ENCODE measurements at places on chromosomes 4 and X. TPM values are rescaled to one million over a fixed set of nuclear protein-coding genes. Genes with fewer than 3 reads are reported as not detected.
A peak's percentile ranks its signal among the peaks of the same experiment; 100 is the strongest.

The FGD1 gene
- total RNA-seq = 6.4 TPM

DNA sequence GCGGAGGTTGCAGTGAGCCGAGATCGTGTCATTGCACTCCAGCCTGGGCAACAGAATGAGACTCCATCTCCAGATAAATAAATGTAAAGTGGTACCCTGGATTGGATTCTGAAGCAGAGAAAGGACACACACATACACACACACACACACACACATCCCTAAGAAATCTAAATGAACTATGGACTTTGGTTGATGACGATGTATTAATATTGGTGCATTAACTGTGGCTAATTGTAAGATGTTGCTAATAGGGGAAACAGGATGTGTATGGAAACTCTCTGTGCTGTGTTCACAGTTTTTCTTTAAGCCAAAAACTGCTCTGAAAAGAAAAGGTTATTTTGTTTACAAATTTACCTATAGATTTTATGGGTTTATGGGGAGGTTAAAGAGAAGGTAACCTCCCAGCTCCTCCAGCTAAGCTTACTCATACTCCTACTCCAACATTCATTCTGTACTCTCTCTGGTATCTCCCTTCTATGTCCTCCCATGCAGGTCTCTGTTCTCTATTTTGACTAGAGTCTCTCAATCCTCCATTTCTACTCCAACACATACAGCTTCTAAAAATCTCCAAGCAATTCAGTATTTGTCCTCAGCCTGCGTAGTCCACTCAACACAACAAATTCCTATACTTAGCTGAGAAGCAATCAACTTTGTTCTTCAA is 46.5 kb upstream of the RELL1 start:
- H3K36me3 ChIP-seq = no peaks in the 10 kb centered on the region
- no peak overlapping the region for H3K27ac ChIP-seq
- H3K4me1 ChIP-seq = no peaks in the 10 kb centered on the region
- H3K27me3 ChIP-seq = no peaks in the 10 kb centered on the region
- H3K4me3 ChIP-seq = no peak overlapping the region

DNA sequence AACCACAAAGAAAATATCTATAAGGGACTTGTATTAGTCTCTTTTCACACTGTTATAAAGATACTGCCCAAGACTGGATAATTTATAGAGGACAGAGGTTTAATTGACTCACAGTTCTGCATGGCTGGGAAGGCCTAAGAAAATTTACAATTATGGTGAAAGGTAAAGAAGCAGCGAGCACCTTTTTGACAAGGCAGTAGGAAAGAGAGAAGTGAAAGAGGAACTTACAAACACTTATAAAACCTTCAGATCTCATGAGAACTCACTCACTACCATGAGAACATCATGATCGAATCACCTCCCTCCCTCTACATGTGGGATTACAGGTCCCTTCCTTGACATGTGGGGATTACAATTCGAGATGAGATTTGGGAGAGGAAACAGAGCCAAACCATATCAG is 856.0 kb downstream of the TRAM1L1 start:
- no peaks in the 10 kb centered on the region for H3K4me1 ChIP-seq
- no peaks in the 10 kb centered on the region for H3K27me3 ChIP-seq
- no peak for DNase-seq
- H3K4me3 ChIP-seq = no peak overlapping the region
- H3K36me3 ChIP-seq = no peaks in the 10 kb centered on the region

DNA sequence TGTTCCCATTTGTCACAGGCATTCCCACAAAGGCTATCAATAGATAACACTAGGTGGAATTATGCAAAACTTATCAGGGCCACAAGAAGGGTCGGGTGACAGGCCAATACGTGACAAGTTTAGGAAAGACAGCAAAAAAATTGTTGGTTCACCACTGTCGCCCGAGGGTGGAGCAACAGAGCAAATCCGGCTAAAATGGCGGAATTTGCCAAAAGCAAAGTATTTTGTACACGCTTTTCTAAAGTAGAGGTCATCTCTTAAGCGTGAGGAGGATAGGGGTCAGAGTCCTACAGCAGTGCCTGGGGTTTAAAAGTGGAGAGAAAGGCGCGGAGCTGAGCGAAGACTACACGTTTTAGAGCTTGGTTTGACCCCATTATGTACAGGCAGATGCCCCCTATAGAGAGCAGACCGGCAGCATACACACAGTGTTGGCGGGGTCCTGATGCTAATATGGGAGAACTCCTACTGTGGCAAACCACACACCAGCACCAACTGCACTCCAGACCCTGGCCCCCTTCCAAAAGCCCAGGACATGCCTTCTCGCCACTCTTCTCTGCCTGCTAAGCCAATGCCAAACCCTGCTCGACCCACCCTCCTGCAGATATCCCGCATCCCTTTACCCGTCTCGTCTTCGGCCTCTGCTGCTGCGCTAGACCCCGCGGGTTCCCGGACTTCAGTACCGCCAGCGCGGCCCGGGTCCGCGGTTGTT is 733 bp downstream of the CCNA2 start:
- no peak overlapping the region for H3K27ac ChIP-seq
- no peaks in the 10 kb centered on the region for H3K27me3 ChIP-seq
- H3K4me1 ChIP-seq = peaks cover 26% of the 10 kb centered on the region

DNA sequence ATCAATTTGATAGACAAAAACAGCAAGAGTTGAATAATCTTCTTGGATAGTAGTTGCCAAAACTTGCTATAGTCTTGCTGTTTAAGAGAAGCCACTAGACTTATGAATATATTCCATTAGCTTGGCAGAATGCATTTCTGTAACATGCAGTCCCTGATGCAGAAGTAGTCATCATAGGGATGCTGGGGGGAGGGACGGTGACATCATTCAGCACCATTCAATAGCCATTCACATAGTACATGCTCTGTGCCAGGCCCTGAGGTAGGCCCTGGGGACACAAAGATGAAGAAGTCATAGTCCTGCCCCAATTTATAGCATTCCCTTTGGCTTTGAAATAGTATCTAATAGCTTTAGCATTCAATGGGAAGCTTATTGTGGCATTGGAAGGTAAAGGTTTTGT is 185.5 kb upstream of the AFF2 start:
- H3K27ac ChIP-seq = no peak overlapping the region
- no peaks in the 10 kb centered on the region for H3K27me3 ChIP-seq
- H3K4me3 ChIP-seq = no peak overlapping the region
- no peak for DNase-seq
- H3K36me3 ChIP-seq = no peaks in the 10 kb centered on the region
- H3K4me1 ChIP-seq = no peaks in the 10 kb centered on the region

The SORBS2 gene
- total RNA-seq = 36.5 TPM

The ARSJ gene
- total RNA-seq = 23.6 TPM

The ARFIP1 gene
- total RNA-seq = 36.4 TPM

The SHISA3 gene
- total RNA-seq = 1.9 TPM

- no peak overlapping the region for H3K4me3 ChIP-seq
- H3K27ac ChIP-seq = no peak overlapping the region
- peak; percentile 58 for DNase-seq
- no peaks in the 10 kb centered on the region for H3K4me1 ChIP-seq
Measured at GRCh38 chrX:155819966-155820491, 61.1 kb upstream of the VAMP7 start.

All from left lung (tissue), 14 donors.